ENCODE measurements at places on chromosomes 1 and 21.

DNA sequence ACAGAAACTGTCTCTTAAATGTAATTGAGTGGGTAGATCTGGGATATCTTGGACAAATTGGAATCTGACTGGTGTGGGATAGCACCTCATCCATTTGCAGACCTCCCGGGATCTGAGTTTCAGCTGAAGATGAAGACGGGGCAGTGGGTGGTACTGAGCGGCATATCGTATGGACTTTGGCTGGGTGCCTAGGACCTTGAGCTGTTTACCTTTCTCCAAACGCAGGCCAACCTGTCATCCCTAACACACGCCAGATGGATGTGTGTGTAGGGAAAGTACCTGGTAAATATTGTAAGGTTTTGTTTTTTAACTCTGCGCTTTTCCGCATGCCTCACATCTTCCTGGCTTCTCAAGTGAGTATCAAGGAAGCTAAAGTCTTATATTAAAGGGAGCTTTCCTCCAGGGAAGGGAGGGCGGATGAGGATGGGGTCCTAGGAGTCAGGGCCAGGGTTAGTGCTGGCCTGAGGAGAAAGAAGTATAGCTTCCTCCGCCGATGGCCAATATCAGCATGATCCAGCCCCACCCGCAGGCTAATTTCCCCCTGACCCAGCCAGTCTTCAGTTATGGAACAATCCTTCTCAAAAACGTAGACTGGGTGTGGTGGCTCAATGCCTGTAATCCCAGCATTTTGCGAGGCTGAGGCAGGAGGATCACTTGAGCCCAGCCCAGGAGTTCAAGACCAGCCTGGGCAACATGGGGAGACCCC lies 26.2 kb downstream of the ATP8B2 start:
- DNase-seq, result no peak

DNA sequence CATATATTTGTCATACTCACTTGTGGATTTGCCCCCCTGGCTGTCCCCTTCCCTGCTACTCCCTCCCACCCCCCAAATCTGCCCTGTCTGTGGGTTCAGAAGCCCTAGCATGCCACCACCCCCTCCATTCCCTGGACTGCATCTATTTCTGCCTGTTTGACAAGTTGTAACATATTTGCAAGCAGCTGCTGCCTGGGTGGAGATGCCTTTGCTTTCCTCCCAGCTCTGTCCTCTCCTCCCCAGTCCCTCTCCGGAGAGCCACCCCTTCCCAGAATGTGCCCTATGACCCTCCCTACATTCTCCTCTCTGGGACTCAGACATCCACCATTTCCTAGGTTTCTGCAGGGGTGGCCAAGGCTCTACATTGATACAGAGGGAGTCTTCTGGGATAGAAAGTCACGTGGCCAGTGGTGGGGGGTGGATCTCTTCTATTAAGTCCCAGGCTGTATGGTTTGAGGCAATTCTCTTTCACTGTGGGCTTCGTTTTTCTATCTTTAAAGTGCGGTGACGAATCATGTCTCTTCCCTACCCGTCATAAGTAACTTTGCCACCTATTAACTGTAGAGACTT lies 6.0 kb upstream of the MYOG start:
- DNase-seq, result no peak

DNA sequence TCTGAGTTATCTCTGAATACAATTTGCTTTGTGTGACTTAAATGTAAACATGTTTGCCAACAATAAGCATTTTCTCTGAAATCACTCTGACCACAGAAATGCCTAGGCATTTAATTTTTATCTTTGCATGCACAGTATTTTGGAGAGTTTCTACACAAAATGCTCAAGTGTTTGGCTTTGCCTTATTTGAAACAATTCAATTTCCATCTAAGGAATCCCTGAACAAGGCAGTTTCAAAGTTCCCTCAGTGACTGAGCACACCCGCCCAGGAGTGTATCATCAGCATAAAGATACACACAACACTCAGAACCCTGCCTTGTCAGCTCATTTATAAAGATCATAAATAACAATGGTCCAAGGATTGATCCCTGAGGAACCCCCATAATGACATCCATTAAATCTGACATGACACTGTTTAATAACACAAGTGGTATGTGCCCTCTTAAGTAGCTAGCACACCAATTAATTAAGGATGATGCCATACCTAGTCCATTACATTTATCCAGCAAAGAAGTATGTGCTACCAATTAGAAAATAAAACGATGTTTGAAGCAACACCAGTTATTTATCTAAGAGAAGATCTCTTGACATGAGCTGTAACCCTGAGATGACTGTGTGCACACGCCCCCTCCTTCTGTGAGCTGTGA lies 585.8 kb downstream of the ADGRL2 start:
- DNase-seq, result no peak

- no peak for DNase-seq
These were observed 10.5 kb downstream of the SNAP47 start for GRCh38 chr1:227745568-227746265.

DNA sequence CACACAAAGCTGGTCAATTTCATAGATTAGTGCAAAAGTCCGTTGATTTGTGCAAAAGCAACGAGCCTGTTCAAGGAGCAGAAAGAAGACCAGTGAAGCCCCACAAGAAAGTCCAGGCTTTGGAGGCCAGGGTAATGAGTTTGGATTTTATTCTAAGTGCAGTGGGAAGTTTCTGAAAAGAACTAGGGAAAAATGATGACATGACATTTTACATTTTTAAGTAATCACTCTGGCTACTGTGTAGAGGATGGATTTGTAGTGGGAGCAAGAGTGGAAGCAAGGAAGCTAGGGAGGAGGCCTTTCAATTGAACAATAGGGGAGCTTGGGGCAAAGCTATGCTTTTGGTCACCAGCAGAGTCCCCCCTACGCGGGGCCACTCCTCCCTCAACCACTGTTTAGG lies 186.2 kb downstream of the ZNF281 start:
- no peak for DNase-seq

GRCh38 chr1:7329868-7330615 lies 441.1 kb upstream of the VAMP3 start:
- DNase-seq, result no peak

GRCh38 chr1:22318279-22318981 lies 133.2 kb upstream of the ZBTB40 start:
- DNase-seq, result no peak

- DNase-seq, result no peak
These were observed 156.9 kb downstream of the RUNX1 start for GRCh38 chr21:34892209-34892608.

DNA sequence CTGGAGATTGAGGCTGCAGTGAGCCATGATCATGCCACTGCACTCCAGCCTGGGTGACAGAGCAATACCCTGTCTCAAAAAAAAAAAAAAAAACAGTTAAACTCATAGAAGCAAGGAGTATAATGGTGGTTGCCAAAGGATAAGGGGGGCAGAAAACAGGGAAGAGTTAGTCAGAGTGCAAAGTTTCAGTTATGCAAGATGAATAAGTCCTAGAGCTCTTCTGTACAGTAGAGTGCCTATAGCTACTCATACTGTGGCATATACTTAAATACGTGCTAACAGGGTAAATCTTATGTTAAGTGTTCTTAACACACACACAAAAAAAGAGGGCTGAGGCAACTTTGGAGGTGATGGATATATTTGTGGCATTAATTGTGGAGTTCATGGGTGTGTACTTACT lies 75.6 kb upstream of the COA6 start:
- no peak for DNase-seq

DNA sequence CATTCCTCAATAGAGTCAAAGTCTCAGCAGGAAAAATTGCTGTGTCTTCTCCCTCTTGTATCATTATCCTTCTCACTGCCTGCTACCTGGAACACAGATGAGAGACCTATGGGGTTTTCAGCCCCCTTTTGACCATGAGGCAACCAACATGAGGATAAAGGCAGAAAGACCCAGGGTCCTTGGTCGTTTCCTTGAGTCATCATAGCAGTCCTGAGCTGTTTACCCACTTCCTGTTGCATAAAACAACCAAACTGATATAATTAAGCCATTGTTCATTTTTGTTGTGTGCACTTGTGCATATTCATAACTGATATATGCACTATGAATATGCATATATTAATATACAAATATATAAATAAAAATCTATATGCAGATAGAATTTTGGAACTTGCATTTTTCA lies 188.3 kb upstream of the MAP1LC3C start:
- DNase-seq, result no peak

DNA sequence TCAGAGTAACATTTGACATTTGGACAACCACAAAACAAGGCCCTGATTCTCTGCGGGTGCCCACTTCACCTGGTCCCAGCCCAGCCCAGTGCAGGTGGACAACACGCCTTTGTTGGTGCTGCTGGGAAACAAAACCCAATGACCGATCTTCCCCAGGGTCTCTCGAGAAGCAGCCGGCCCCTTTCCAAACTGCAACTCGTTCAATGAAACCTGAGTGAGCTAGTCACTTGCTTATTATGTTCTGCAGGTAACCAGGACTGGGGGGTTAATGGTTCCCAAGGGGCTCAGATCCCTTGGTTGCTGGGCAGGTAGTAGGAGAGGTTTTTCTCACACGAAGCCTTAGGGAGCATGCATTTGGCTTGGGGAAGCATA lies 42.9 kb downstream of the ABCG1 start:
- DNase-seq, result no peak

GRCh38 chr1:107889524-107889923 lies 75.5 kb downstream of the VAV3 start:
- no peak for DNase-seq

- DNase-seq, result no peak
These were observed 97.8 kb downstream of the SLC45A1 start for GRCh38 chr1:8415526-8416278.

GRCh38 chr1:104946558-104947210 lies 1197.0 kb downstream of the AMY1C start:
- DNase-seq, result no peak

DNA sequence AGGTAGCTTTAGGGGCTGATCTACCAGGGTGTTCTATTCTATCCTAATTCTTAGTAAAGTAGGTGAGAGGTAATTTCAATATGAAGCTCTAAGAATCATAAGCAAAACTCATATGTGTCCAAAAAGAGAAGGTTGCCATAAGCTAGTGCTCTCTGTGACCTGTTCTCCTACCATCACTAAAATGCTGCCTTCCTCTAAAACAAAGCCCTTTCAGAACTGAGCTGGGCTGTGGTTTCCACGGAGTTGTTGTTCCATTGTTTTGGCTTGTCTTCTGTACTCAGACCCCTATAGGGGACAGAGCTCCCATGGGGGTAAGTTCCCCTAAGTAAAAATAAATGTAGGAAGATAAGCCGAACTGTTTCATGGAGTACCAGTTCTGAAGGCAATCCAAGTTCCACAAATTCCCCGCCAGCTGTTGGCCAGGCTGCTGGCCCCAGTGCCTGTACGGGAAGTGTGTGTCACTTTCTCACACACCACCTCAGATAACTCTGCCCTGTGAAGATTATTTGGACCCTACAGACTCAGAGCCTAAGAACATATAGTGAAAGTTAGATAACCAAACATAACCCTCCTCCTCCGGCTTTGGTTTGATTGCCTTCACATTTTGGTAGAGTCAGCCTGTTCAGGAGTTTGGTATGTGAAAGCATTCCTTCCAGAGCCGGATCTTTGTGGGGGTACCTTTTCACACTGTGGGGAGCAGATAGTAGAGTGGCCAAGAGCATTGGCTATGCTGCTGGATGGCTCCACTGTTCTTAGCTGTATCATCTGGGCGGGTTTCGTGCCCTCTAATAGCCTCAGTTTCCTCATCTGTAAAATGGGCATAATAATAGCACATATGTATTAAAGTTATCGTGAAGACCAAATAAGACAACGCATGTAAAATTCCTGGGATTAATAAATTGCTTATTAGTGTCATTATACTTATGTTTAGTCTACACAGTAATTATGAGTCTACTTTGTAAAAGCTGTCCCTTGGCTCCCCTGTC lies 10.8 kb downstream of the DPT start:
- no peak for DNase-seq

- no peak for DNase-seq
These were observed 3.8 kb downstream of the CCN1 start for GRCh38 chr1:85584264-85584781.

GRCh38 chr1:218642033-218642948 lies 297.2 kb downstream of the TGFB2 start:
- no peak for DNase-seq

DNA sequence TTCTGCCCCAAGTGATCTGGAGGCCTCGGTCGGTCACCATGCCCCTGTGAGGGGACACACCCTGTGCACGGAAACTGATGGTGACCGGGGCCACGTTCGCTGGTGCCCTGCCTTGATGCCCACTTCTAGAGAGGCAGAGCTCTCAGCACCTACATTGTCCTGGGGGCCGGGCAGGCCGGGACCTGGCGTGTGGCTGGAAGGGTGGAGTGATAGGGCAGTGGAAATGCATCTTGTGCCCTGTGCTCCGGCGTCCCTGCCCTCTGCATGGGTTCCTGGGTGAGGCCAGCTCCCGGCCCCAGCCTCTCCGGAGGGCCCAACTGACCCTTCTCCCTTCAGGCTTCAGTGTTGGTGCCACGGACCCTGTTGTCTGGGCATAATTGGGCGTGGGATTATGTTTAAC lies 11.0 kb upstream of the UMODL1 start:
- DNase-seq, result no peak

GRCh38 chr1:219708919-219709543 lies 96.1 kb upstream of the ZC3H11B start:
- no peak for DNase-seq

DNA sequence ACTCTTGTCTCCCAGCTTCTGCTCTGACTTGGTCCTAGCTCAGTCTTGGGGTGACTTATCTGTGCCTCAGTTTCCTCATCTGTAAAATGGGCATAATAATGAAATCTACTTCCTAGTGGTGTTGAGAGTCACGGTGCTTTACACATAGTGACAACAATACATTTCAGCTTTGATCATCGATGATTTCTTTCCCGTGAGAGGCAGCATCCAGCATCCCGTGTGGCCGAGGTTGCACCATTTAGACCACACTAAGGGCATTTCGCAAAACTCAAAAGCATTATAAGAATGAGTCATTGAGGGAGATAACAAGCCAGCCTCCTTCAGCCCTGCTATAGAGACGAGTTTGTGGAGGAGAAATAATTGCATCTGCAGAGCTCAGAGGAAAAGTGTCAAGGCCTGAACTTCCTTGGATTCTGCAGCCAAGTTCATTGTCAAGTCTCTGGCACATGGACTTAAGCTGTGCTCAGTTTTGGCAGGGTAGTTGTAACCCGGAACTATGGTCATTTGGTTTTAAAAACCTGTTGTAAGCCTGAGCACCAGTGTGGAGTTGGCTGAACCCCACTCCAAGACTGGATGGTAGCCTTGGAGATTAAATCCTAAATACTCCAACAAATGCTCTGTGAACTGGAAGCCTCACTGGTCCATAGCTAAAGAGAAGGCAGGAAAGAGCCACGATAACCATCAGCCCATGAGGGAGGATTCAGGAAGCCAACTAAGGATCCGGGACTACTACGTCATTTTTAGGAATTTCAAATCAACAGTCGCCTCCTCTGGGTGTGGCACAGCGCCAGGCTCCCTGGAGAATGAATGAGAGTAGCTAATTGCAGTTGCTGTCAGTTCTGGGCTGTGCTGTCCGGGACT lies 64.2 kb downstream of the TCP10L start:
- no peak for DNase-seq

All from B cell (primary cell).